ENCODE measurements at places on chromosomes 7 and 10.

DNA sequence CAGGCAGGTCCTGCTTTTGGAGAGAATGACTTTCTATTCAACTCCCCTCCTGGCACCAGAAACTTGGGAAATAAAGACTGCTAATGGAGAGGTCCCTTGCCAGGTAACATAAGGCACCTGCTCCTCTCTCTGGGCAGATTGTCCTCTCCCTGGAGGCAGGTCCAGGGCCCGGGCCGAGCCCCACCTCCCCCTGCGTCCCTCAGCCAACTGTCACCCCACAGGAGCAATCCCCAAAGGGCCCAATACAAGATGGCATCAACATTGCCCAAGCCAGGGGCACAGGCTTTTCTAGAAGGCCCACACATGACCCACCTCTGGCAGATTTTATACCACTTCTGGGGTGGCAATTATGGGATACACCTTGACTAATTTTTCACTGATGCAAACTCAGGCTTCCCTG lies 145.2 kb downstream of the HERPUD2 start:
- DNase-seq = no peak

DNA sequence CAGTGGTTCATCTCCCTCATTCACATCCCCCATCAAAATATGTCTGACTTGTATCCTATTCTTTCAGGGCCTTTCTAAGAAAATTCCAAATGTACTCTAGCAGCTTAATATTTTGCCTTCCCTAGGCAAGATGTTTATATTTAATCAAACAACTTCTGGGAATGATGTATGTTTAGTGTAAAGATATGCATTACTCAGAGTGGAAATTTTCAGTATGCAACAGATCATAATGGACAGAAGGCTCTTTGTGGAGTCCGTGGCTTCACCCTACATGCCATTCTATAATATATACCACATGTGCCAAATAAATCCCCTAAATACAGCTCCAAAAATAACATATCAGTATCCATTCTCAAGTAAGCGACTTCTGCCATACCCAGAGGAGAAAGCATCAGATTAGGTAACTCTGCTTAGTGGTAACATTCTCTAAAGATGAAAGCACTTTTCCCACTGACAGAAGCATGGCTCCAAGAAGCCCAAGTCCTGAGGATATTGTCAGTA lies 316.6 kb downstream of the KCNMA1 start:
- no peak for DNase-seq

DNA sequence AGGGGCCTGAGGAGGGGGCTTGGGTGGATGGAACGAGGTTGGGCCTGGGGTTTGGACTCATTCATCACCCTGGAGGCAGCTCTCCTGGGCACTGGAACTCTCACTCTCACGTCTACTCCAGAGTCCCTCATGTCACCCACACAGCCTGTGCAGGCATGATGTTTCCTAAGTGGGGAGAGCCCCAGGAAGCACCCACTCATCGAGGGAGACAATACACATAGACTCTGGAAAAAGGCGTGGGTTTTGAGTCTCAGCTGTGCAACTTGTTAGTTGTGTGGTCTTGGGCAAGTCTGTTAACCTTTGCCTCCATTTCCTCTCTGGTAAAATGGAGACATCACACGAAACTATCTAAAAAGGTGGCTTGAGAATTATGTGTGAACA lies 25.9 kb upstream of the RBM20 start:
- peak; percentile 74 for DNase-seq

- DNase-seq = peak; percentile 65
Observed at GRCh38 chr7:106729720-106730385, 68.9 kb upstream of the CCDC71L start.

GRCh38 chr7:50653126-50653864 lies 88.1 kb upstream of the DDC start:
- DNase-seq = peak; percentile 17

- DNase-seq = no peak
Observed at GRCh38 chr10:86073199-86073977, 293.2 kb downstream of the GRID1 start.

GRCh38 chr7:110897538-110897937 lies 193.4 kb upstream of the LRRN3 start:
- no peak for DNase-seq

- DNase-seq = no peak
Observed at GRCh38 chr10:101565936-101566332, 22.1 kb downstream of the POLL start.

GRCh38 chr10:95096143-95096542 lies 26.8 kb upstream of the CYP2C8 start:
- DNase-seq = no peak
